A172 (cell line): ENCODE measurements at places on chromosomes 2 and 18. TPM values are rescaled to one million over a fixed set of nuclear protein-coding genes. Genes with fewer than 3 reads are reported as not detected.

Gene ATG16L1
- total RNA-seq: 42.3 and 53.6 TPM in 2 replicates

Gene REG3G
- total RNA-seq: not detected in 2 replicates

Gene UGT1A5
- total RNA-seq: not detected in 2 replicates

Gene PSMD14
- total RNA-seq: 304 and 319 TPM in 2 replicates

Gene EGR4
- not detected in 2 replicates for total RNA-seq

DNA sequence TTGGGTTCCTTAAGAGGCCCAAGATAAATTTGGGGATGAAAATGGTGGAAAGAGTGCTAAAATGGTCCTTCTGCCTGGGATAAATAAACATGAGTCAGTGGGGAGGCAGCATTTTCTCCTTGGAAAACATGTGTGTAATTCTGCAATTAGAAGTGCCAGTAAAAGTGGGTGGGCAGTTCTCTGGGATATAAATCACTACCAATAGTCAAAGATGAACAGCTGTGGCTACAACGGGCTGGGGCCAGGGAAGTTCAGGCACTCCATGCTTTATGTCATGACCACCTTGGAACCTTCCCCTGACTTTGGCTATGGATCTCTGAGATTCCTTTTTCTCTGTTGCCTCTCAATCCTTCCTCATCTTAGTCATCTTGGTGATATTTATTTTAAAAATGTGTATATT lies 56.5 kb upstream of the CYRIA start:
- no peak for DNase-seq

DNA sequence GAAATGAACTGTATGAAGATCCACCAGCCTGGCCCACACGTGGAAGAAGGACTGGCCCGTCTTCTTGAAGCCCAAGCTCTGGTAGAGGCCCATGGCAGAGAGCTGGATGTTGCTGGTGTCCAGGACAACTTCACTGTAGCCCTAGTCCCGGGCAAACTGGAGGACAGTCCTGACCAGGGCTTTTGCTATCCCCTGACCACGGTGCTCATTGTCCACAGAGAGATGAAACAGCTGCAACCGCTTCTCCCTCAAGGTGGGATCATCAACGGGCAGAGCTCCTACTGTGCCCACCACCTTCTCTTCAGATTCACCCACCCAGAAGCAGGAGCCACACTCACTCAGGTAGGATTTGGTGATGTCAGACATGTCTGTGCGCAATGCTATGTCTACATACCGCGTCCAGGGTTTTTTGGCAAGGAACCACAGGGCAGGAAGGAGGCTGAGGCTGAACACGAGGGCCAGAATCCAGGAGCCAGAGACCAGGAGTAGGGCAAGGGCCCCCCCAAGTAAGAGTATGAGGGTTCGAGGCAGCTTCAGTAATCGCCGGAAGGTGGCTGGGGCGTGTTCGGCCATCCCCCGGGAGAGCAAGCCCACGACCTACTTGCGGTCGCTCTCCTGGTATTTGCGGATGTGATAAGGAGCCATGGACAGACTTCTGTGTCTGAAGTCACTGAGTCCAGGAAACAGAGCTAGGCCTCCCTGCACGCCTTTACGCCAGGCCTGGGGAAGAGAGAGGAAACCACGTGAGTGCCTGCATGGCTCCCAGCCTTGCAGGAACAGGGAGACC lies 36.3 kb downstream of the TPRKB start:
- DNase-seq: no peak

DNA sequence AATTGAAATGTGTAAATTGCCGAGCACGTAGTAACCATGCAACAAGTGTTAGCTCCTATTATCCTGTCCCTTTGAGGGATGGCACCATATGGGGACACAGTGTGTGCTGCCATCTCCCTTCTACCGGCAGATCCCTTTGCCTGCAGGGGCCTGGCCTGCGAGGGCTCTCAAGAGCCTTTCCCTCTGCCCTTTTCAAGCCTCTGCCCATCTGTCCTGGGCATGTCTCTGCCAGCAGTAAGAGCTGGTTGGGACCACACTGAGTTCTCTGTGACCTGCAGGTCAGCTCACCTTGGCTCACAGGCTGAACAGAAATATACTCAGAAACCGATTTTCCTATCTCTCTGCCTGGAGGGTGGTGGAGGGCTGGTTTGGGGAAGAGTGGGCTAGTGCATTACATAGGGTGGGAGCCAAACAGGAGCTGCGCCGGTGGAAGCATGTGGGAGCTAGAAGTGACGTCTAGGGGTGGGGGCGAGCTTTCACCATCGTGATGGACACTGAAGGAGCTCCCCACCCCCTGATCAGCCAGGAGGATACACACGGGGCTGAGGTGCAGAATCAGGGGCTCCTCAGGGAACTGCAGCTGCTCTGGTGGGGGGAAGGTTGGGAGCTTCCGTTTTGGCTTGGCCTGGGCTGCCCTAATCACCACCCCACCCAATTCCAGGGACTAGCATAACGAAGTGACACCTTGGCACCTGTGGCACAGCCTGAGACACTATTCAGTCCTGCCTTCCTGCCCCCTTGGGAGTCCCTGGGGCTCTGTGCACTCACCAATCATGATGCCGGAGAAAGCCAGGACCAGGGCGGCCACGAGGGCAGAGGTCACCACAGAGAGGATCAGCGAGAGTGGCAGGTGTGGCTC lies 109.7 kb downstream of the CLIP4 start:
- no peak for DNase-seq

DNA sequence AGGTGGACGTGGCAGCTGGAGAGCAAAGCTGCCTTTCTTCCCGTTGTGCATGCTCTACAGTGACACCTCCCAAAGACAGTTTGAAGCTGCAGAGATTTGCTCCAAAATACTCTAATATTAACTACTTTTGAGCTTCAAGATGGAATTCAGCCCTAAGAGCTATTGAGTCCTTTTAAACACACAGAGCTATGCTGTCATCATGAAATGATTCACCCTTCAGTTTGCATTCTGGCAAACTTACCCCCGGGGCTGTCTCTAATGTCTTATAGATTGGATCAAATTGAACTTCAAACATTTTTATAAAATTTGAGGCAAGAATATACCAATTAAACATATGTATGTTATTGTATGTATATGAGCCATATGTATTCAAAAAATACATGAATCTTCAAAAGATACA lies 110.7 kb upstream of the EFEMP1 start:
- DNase-seq: no peak

DNA sequence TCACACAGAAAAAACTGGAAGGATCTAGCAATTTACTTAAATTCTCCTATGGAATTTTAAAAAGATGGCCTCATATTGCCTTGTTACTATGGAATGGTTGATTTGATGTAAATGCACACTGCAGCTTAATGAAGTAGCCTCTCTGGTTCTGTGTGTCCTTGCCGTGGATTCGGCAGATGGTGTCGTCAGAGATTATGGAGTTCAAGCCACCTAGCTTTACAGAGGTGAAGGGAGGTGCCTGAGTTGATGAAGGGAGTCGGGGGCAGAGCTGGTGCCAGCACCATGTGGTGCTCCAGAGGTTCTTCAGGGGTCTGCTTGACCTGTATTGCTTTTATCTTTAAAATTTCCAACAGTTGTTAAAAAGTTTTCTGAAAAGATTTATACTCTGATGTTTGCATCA lies 48.8 kb downstream of the ASAP2 start:
- no peak for DNase-seq

DNA sequence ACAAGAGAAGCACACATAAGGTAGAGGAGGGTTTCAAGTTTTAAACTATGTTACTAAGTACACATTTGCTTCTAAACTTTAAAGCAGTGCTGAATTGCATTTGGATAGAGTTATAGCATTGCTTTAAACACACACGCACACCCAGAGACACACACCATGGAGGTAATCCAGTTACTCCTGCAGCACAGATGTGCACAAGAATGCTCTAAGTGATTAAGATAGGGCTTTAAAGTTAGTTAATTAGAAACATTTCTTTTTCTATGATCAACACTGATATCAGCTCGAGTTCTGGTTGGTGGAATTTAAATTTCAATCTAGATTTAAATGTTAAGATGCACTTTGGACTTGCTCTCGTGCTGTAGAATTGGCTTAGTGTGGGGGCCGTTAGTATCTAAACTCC lies 492.3 kb downstream of the ZEB2 start:
- DNase-seq: no peak

- no peak for DNase-seq
These were observed 293.4 kb upstream of the MEX3C start for GRCh38 chr18:51490860-51491259.

- no peak for DNase-seq
These were observed 82.9 kb downstream of the NFATC1 start for GRCh38 chr18:79478484-79479115.

GRCh38 chr2:228064024-228064423 lies 117.5 kb downstream of the SPHKAP start:
- no peak for DNase-seq

GRCh38 chr2:127197475-127198385 lies 22.4 kb downstream of the CYP27C1 start:
- DNase-seq: peak; percentile 58

GRCh38 chr2:157777427-157777826 lies 98.7 kb downstream of the ACVR1 start:
- DNase-seq: peak; percentile 43

DNA sequence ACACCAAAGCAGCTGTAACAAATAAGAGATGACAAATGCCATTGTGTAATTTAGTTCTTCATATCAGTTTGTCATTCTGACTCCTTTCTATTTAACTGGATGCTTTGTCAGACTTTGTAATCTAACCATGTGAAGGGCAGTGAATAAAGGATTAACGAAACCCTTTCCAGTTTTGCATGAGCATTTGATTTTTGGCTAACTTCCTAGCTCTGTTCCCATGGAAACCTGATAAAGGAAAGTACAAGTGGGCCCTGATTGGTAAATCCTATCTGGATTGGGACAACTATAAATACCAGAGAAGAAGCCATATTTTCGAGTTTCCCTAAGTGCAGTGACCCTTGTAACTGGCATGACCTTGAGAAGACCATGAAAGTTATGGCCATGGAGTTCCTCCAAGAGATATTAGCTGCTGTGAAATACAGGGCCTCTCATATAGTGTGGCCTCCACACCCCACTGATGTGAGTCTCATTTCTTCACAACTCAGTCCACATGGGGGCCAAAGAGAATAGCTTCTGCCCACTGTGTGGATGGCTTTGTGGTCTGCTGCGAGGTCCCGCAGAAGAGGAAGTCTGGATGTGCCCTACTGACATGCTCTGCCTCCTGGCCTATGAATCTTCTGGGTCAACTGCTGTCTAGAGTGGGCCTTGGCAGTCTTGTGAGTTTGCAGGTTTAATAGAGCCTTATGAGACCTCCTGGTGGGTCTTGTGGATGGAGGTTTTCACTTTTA lies 38.2 kb upstream of the CYP1B1 start:
- no peak for DNase-seq

DNA sequence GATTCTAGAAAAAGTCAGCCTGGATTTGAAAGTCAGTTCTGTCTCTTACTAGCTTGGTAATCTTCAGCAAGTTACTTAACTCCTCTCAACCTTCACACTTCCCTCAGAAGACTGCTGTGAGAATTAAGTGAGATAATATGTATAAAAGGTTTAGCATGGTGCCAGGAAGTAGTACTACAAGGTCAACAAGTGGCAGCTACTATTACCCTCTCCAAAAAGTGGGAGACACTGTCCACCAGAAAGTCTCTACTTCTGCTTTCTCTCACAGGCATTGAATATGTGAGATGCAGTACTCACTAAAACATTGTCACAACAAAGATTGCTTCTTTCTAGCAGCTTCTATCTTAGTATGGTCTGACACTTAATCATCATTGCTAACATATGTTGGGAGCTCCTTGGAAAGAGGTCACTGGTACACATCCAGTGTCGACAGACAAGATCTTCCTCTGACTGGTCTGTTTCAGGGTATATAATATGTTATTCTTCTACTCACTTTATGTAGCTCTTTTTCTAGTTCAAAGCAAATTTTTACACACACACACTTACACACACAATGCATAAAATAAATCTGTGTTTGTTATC lies 47.9 kb downstream of the DOCK10 start:
- no peak for DNase-seq

- DNase-seq: peak; percentile 39
These were observed 10.6 kb upstream of the IHH start for GRCh38 chr2:219071131-219071816.

- DNase-seq: peak; percentile 56
These were observed 3.6 kb upstream of the SH2D6 start for GRCh38 chr2:85414761-85415553.

DNA sequence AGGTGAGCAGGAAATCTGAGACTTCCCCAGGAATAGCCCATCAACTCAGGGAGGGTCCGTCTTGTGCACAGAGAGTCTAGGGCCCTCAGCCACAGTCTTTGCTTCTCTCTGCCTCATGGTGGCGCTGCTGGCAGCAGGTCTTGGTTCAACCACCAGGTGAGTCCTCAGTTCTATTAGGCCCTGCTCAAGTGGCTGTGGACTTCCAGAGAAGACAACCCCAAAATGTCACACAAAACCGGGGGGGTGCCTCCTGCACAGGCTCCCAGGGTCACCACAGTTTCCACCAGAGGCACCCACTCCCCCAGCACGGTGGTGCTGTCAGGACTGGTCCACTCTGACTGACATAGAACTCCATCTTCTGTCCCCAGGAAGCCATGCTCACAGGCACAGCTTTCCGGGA lies 2.4 kb upstream of the CHRNG start:
- no peak for DNase-seq

- no peak for DNase-seq
These were observed 45.9 kb upstream of the ITGA4 start for GRCh38 chr2:181411105-181411849.

DNA sequence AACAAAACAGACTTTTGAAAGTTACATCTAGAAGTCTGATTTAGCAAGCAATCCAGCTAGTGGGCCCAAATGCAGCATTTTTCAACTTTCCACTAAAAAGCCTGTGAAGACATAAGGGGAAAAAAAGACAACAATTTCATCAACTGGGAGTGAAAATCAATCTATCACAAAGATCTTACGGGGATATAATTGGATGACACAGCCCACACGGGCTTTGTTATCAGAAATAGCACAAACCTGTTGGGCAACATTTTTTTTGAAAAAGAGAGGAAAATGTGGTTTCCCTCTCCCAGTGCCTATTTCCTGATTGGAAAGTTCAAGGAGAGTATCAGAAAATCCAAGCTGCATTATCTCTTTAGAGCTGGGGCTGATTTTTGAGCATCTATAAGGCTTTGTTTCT lies 132.7 kb downstream of the EVA1A start:
- DNase-seq: no peak

GRCh38 chr2:96762529-96763311 lies 2.0 kb downstream of the CNNM4 start:
- DNase-seq: no peak

DNA sequence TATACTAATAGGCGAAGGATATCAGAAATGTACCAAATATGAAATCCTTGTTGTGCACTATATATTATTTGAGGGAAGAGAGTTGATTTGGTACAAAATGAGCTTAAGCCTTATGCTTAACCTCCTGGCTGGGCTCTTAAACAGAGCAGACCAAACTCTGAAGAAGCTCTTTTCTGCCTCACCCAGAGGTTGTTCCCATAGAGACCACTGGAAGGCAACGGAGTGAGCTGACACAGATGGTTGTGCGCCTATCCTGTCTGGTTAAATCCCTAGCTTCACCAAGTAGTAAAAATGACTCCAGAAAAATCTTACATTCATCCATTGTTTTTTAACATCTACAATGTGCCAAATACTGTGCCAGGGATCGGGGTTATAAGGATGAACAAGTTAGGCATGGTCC lies 55.9 kb upstream of the NOL4 start:
- DNase-seq: no peak

GRCh38 chr2:73766994-73767393 lies 12.9 kb downstream of the DUSP11 start:
- DNase-seq: no peak
